ENCODE measurements at places on chromosomes 6 and 20. TPM values are rescaled to one million over a fixed set of nuclear protein-coding genes. Genes with fewer than 3 reads are reported as not detected.

DNA sequence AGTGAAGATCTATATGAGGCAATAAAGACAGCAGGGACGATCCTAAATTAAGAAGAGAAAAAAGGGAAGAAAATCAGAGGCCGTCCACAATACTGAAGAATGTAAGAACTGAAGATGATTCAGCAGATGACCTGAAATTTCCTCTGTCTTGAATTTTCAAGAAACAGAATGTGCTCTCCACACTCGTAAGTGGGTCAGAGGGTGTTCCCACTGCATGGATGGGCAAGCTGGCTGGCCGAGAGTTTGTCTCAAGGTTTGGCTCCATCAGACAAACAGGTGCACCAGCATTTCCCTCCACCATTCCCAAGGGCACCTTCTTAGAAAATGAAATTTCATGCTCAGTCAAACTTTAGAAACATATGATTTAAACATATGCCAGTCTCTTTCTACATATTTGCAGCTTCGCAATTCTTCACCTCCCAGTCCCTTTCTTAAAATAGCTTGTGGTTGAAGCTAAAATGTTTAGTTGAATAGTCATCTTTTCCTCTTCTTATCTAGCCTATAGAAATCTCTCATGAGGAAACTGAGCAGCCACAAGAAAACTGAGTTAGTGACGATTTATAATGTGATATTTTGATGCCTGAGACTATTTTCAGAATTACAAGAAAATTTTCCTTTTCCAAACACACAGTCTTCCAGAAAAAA lies 576.4 kb downstream of the PRKN start:
- no peaks in the 10 kb centered on the region for H3K4me1 ChIP-seq
- DNase-seq, result no peak
- no peak overlapping the region for H3K4me3 ChIP-seq
- H3K27ac ChIP-seq, result no peak overlapping the region

DNA sequence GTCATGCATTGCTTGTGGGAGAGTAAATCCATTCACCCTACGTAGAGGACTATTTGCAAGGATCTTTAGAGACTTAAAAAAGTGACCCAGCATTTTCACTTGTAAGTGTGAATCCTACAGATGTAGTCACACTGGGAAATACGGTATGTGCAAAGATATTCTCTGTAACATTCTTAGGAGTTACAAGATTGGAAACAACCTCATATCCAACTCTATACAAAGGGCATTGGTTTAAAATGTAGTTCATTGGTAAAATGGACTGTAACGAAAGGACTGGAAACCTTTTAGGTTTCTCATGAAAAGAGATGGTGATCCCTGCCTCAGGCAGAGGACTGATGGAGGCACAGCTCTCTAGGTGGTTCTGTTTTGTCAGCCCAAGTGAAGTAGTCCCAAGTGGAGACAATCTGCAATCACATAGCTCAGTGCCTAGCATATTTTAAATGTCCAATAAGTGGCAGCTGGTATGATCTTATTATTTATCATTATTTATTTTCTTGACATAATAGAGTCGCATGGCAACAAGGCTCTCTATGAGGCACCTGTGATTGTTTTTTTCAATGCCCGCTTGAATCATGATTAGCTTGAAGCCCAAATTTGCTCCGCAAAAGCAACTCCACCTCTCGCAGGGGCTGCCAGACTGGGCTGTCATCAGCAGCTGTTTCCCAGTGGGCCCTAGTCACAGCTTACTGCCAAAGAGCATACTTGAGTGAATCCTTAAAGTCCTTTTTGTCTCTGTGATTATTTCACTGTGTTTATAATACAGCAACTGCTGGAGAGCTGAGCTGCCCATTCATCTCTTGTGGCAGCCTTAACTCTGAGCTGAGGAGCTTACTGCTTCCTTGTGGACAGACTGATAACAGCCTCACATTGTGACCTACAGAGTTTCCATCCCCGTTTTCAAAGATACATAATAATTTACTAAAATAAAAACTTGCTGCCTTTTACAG lies 19.8 kb upstream of the ENPP1 start:
- H3K27me3 ChIP-seq, result no peaks in the 10 kb centered on the region
- no peaks in the 10 kb centered on the region for H3K36me3 ChIP-seq
- H3K27ac ChIP-seq, result no peak overlapping the region
- no peaks in the 10 kb centered on the region for H3K4me1 ChIP-seq
- no peak for DNase-seq

GRCh38 chr20:25461786-25462545 lies 54.5 kb downstream of the GINS1 start:
- DNase-seq, result no peak
- no peak overlapping the region for H3K27ac ChIP-seq
- H3K36me3 ChIP-seq, result no peaks in the 10 kb centered on the region
- H3K27me3 ChIP-seq, result no peaks in the 10 kb centered on the region

DNA sequence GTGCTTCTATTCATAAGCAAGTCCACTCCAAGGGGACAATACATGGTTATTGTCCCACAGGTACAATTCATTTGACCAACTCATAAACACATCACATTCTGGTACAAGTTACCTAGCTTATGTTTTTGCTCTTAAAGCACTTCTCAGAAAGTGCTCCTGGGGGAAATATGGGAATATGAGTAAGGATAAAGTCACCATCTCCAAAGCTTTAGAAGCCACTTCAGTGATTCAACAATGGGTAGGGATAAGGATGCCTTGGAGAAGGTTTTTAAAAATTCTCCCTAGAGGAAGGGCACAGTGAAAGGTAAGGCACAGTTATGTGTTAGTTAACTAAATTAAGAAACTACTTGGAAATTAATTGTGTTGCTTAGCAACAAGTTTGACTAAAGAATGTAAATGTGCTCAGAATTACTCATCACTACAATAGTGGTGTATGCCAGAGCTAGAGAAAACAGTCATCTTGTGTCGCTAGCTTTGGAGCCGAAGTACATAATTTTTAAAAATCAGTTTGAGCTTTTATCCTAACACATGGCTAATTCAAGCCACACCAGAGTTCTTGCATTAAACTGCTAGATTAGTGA lies 39.5 kb upstream of the LAMP5 start:
- DNase-seq, result no peak
- H3K4me1 ChIP-seq, result no peaks in the 10 kb centered on the region
- H3K36me3 ChIP-seq, result no peaks in the 10 kb centered on the region
- no peak overlapping the region for H3K27ac ChIP-seq

The C4B gene
- 87.6 TPM for polyA plus RNA-seq

- no peaks in the 10 kb centered on the region for H3K36me3 ChIP-seq
- H3K27me3 ChIP-seq, result no peaks in the 10 kb centered on the region
- peak; percentile 23 for DNase-seq
- no peak overlapping the region for H3K27ac ChIP-seq
Measured at GRCh38 chr6:104771258-104771832, 88.4 kb downstream of the HACE1 start.

GRCh38 chr6:40722553-40723258 lies 135.5 kb upstream of the LRFN2 start:
- no peaks in the 10 kb centered on the region for H3K27me3 ChIP-seq
- peak overlapping the region; percentile 54 for H3K27ac ChIP-seq
- H3K4me3 ChIP-seq, result no peak overlapping the region
- peaks cover 43% of the 10 kb centered on the region for H3K4me1 ChIP-seq
- DNase-seq, result peak; percentile 69

The ZFAND3 gene
- 40.9 TPM for polyA plus RNA-seq

- no peak for DNase-seq
- H3K27ac ChIP-seq, result no peak overlapping the region
- no peaks in the 10 kb centered on the region for H3K4me1 ChIP-seq
Measured at GRCh38 chr6:5202941-5203340, 57.8 kb downstream of the LYRM4 start.

The C2 gene
- 7.4 TPM for polyA plus RNA-seq

DNA sequence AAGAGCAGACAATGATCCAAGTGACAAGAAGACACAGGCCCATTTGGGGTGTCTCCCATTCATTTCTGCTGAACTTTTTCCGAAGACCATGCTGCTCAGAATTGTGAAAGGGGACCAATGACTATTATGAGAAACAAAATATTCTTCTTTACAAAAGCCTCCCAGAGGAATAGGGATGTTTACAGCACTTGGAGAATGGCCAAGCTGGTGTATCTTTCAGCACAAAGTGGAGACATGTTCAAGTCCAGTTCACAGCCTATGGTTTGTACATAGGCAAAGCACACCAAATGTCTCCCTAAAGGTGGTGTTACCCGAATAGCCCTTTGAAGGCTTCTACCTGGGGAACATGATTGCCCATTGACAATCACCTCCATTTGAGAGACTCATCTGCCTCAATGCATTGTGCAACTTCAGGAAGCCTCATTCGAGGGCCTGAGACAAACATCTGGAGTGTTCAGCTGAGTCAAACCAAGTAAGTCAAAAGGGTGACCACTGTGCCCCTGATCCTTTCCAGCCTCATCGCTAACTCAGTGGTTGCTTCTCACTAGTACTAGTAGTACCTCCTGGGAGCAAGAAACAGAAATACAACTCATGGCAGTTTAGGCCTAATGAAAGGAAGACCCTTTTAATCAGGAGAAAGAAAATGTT lies 451.0 kb upstream of the MARCKS start:
- H3K4me1 ChIP-seq, result no peaks in the 10 kb centered on the region
- H3K27me3 ChIP-seq, result no peaks in the 10 kb centered on the region
- no peak for DNase-seq
- H3K36me3 ChIP-seq, result no peaks in the 10 kb centered on the region
- H3K4me3 ChIP-seq, result no peak overlapping the region
- H3K27ac ChIP-seq, result no peak overlapping the region

- no peaks in the 10 kb centered on the region for H3K4me1 ChIP-seq
- H3K4me3 ChIP-seq, result no peak overlapping the region
- H3K27ac ChIP-seq, result no peak overlapping the region
- no peak for DNase-seq
- H3K36me3 ChIP-seq, result peaks cover 3% of the 10 kb centered on the region
- no peaks in the 10 kb centered on the region for H3K27me3 ChIP-seq
Measured at GRCh38 chr6:57113105-57113504, 23.1 kb downstream of the ZNF451 start.

DNA sequence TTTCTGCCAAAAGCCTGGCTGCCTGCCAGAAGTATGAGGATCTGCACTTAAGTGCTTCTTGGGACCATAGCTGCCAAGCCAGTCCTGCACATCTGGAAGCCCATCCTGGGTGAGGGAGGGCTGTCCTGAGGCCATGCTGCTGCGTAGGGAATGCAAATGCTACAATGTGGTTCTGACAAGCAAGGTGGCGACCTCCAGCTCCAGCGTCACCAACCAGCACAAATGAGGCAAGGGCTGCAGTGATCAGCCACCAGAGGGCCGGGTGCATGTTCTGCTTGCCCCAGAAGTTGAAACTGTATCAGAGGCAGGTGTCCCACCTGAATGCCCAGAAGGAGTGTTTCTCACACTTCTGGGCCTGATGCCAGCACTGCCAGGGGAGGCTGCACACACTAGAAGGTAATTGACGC lies 99.1 kb upstream of the KCNQ5 start:
- no peak for DNase-seq
- no peaks in the 10 kb centered on the region for H3K4me1 ChIP-seq
- H3K27me3 ChIP-seq, result no peaks in the 10 kb centered on the region
- H3K27ac ChIP-seq, result no peak overlapping the region
- H3K4me3 ChIP-seq, result no peak overlapping the region
- no peaks in the 10 kb centered on the region for H3K36me3 ChIP-seq
